ENCODE measurements at places on chromosomes 13 and 19.

GRCh38 chr19:19748249-19748938, 15.5 kb upstream of the ZNF14 start:
- no peak for DNase-seq
- no peaks in the 10 kb centered on the region for H3K4me1 ChIP-seq
- H3K27me3 ChIP-seq = no peaks in the 10 kb centered on the region
- H3K4me3 ChIP-seq = no peak overlapping the region
- no peak overlapping the region for H3K27ac ChIP-seq

DNA sequence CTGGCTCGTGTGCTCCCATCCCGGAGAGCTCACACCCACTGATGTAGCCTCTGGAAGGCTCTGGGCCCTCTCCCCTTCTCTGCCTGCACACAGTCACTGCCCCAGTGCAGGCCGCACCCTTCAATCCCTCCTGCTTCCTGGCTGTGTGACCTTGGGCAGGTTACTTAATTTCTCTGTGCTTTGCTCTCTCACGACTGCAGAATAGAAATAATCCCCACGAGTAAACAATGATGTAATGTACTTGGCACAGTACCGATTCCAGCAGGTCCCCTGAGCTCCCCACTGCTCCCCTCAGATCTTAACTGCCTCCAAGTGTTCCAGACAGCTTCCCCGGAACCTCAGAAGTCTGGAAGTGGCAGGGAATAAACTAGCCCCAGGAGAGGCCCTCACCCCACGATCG, 16.1 kb downstream of the LIG1 start:
- DNase-seq = no peak
- H3K27ac ChIP-seq = peak overlapping the region; percentile 35
- H3K4me1 ChIP-seq = peaks cover 2% of the 10 kb centered on the region
- no peaks in the 10 kb centered on the region for H3K27me3 ChIP-seq

GRCh38 chr13:22915442-22916082, 265.2 kb upstream of the SGCG start:
- no peaks in the 10 kb centered on the region for H3K36me3 ChIP-seq
- H3K27me3 ChIP-seq = peaks cover 9% of the 10 kb centered on the region

DNA sequence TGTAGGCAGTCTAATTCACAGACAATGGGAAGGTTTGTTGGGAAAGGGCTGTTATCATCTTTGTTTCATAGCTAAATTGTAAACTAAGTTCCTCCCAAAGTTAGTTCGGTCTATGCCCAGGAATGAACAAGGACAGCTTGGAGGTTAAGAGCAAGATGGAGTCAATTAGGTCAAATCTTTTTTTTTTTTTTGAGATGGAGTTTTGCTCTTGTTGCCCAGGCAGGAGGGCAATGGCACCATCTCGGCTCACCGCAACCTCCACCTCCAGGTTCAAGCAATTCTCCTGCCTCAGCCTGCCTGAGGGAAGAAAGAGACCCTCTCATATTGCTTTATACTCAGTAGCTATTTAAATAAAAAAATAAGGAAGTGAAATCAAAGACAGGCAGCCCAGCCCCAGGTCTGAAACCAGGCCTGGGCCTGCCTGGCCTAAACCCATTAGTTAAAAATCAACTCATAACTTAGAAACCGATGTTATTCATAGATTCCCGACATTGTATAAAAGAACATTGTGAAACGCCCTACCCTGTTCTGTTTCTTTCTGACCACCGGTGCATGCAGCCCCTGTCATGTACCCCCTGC, 297.4 kb upstream of the SGCG start:
- H3K36me3 ChIP-seq = no peaks in the 10 kb centered on the region
- no peak overlapping the region for H3K27ac ChIP-seq
- no peak for DNase-seq
- peaks cover 3% of the 10 kb centered on the region for H3K4me1 ChIP-seq

GRCh38 chr19:4524808-4525562, 6.7 kb upstream of the PLIN4 start:
- H3K4me1 ChIP-seq = no peaks in the 10 kb centered on the region
- peak; percentile 60 for DNase-seq
- peaks cover 6% of the 10 kb centered on the region for H3K27me3 ChIP-seq
- no peak overlapping the region for H3K27ac ChIP-seq
- H3K36me3 ChIP-seq = no peaks in the 10 kb centered on the region

GRCh38 chr13:99314640-99315176, 7.5 kb upstream of the GPR183 start:
- no peak overlapping the region for H3K27ac ChIP-seq
- no peaks in the 10 kb centered on the region for H3K27me3 ChIP-seq
- DNase-seq = no peak
- H3K36me3 ChIP-seq = peaks cover 57% of the 10 kb centered on the region

DNA sequence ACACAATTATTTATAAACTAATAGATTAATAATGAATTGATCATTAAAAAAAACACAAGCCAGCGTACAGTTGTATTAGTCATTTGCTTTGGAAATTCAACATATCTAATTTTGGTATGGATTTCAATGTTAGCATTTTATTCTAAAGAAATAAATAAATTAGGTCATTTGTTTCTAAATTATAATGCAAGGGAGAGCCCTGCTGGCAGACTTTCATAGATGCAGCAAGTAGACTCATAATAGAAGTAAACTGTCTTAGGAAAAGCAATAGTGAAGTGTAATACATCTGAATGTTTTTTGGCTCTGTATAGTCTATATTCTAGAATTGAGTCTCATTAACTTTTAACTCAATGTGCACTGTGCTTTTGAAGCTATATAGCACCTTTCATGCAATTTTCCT, 982.4 kb upstream of the MIR17HG start:
- no peak for DNase-seq
- H3K4me3 ChIP-seq = no peak overlapping the region
- no peaks in the 10 kb centered on the region for H3K27me3 ChIP-seq
- H3K4me1 ChIP-seq = no peaks in the 10 kb centered on the region
- no peak overlapping the region for H3K27ac ChIP-seq

GRCh38 chr13:101408992-101409656, 7.2 kb downstream of the NALCN start:
- no peak overlapping the region for H3K4me3 ChIP-seq
- H3K27ac ChIP-seq = no peak overlapping the region
- H3K4me1 ChIP-seq = no peaks in the 10 kb centered on the region
- H3K36me3 ChIP-seq = no peaks in the 10 kb centered on the region
- no peak for DNase-seq

GRCh38 chr13:104372095-104372655, 1306.0 kb upstream of the SLC10A2 start:
- H3K4me3 ChIP-seq = no peak overlapping the region
- H3K36me3 ChIP-seq = no peaks in the 10 kb centered on the region
- H3K27me3 ChIP-seq = no peaks in the 10 kb centered on the region
- no peaks in the 10 kb centered on the region for H3K4me1 ChIP-seq

DNA sequence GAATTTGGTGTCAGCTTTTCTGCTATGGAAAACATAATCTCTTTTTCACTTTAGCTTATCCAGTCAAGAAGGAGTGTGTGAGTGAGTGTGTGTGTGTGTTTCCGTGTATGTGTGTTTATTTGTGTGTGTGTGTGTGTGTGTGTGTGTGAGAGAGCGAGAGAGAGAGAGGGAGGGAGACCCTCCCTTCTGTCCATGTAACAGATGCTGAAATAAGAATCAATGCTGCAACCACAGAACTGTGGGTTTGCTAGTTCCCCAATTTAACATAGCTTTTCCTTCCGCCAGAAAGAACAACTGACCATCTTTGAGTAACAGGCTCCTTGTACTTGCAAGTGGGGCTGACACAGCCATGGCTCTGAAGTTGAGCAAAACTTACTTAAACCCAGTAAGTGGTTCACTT, 5.2 kb downstream of the LCP1 start:
- H3K27me3 ChIP-seq = no peaks in the 10 kb centered on the region
- peak overlapping the region; percentile 69 for H3K27ac ChIP-seq
- H3K4me1 ChIP-seq = peaks cover 82% of the 10 kb centered on the region

DNA sequence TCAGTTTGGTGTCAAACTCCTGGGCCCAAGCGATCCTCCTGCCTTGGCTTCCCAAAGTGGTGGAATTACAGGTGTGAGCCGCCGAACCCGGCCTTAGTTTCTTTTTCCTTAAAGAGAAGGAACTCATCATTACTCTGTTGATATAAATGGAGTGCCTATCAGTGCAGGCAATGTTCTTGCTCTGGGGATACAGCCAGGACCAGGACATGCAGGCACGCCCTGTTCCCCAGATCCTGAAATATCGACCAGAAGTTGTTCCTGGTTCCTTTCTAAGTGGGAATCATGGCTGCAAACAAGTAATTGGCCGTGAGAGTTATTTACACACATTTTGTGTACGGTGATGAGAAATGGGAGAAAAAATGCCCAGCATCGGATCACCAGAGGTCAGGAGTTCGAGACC, 8.4 kb downstream of the DNM2 start:
- no peaks in the 10 kb centered on the region for H3K27me3 ChIP-seq
- H3K36me3 ChIP-seq = peaks cover 32% of the 10 kb centered on the region
- H3K27ac ChIP-seq = peak overlapping the region; percentile 53
- DNase-seq = no peak

DNA sequence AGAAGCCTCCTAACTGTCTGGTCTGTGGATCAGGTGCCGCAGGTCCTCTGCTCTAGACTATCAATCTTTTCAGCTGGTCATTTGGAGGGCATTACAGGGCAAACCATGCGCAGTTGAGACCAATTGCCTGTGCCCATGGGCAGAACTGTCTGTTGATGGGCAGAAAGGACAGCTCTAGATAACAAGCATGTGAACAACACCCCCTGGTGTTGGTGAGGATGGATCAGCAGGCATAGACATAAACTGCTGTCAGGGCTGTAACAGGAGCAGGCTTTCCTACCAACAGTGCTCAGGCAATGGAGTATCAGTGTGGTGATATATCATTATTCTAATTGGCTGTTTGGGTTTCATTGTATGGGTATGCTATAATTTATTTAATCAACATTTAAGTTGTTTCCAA, 104.7 kb upstream of the KL start:
- H3K27ac ChIP-seq = no peak overlapping the region
- no peak overlapping the region for H3K4me3 ChIP-seq
- no peaks in the 10 kb centered on the region for H3K36me3 ChIP-seq
- no peak for DNase-seq
- H3K4me1 ChIP-seq = no peaks in the 10 kb centered on the region

GRCh38 chr13:102962430-102962829, 103.8 kb downstream of the SLC10A2 start:
- H3K4me1 ChIP-seq = no peaks in the 10 kb centered on the region
- no peak overlapping the region for H3K27ac ChIP-seq
- no peak for DNase-seq
- H3K27me3 ChIP-seq = no peaks in the 10 kb centered on the region
- H3K4me3 ChIP-seq = no peak overlapping the region

DNA sequence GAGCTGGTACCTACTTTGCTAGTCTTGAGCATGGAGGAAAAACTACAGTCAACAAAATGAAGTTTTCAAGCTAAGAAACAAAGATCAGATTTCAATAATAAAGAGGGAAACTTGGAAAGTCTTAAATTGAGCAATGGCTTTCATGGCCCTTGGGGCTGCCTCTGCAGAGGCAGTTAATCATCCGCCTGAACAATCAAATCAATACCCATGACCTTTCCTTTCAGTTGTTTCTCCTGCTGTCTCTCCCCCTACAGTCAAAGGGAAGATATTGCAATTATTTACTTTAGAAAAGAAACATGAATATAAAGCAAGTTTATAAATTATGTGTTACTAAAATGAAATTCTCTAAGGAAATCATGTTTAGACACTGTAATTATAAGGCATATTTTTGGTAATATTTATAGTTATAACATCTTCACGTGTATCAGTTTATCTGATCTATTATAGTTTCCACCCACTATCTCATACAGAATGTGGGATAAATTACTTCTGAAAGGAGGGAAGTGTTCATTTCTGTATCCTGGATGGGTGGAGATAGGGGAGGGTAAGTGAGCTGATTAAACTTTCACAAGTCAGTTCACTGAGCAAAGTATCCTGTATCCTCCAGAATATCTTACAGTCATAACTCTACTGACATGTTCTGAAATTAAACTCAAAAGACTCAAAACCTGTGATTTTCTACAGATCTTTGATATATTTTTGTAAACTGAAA, 72.4 kb upstream of the TSC22D1 start:
- DNase-seq = no peak
- no peak overlapping the region for H3K4me3 ChIP-seq
- peaks cover 14% of the 10 kb centered on the region for H3K27me3 ChIP-seq
- H3K4me1 ChIP-seq = no peaks in the 10 kb centered on the region
- no peak overlapping the region for H3K27ac ChIP-seq

- no peaks in the 10 kb centered on the region for H3K4me1 ChIP-seq
- H3K27ac ChIP-seq = no peak overlapping the region
- no peak overlapping the region for H3K4me3 ChIP-seq
- H3K36me3 ChIP-seq = no peaks in the 10 kb centered on the region
Measured at GRCh38 chr19:32101206-32101605, 244.2 kb upstream of the ZNF507 start.

DNA sequence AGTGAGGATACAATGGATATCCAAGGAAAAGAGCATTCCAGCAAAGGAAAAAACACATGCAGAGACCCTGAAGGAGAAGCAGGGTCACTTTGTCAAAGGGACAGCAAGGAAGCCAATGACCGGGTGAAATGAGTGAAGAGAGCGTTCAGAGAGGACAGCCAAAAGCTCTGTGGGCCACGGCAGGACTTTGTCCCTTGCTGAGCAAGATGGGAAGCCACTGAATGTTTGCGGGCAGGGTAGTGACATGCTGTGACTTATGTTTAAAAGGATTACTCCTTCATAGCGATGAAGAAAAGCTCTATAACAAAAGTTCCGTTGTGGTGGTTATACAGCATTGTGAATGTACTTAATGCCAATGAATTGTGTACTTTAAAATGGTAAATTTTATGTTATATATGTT, 16.5 kb downstream of the ZAR1L start:
- peaks cover 6% of the 10 kb centered on the region for H3K27me3 ChIP-seq
- H3K4me3 ChIP-seq = no peak overlapping the region

GRCh38 chr13:23212671-23213070, 31.9 kb downstream of the SGCG start:
- no peak for DNase-seq
- H3K4me1 ChIP-seq = no peaks in the 10 kb centered on the region
- no peak overlapping the region for H3K4me3 ChIP-seq
- H3K27ac ChIP-seq = no peak overlapping the region
- no peaks in the 10 kb centered on the region for H3K36me3 ChIP-seq
- no peaks in the 10 kb centered on the region for H3K27me3 ChIP-seq

GRCh38 chr13:67229481-67230403, at the start of gene PCDH9:
Gene PCDH9 (minus strand): TSS chr13:67230336. CDS start chr13:67228440, 1,896 bp downstream.
- peaks cover 27% of the 10 kb centered on the region for H3K4me1 ChIP-seq
- no peak for DNase-seq
- peaks cover 9% of the 10 kb centered on the region for H3K36me3 ChIP-seq

DNA sequence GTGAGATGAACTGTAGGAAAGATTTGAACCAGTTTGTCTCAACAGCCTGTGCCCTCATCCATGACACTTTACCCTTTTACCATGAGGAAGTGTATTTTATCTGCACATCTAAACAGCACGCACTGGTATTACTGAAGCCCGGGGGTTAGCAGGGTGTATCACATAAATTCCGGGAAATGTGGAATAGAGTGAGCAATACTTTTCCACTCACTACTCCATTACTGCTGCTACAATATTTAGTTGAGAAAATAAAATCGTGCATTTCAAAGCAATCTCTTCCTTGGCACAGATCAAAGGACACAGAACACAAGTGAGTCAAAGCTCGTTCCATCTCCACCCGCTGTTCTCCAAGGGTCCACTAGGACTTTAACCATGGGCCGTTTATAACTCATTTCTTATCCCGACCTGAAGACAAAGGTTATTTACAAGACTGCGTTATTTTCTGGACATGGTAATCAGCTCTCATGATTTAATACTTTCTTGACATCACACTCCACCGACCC, 35.2 kb downstream of the STK24 start:
- peaks cover 90% of the 10 kb centered on the region for H3K4me1 ChIP-seq
- no peaks in the 10 kb centered on the region for H3K27me3 ChIP-seq
- H3K27ac ChIP-seq = peak overlapping the region; percentile 41
